IPS-NIHi11 (cell line): ENCODE measurements at places on chromosomes 2 and 18.
A peak's percentile ranks its signal among the peaks of the same experiment; 100 is the strongest.

- DNase-seq: no peak
Measured at GRCh38 chr2:210553373-210553772, 3.0 kb upstream of the CPS1 start.

DNA sequence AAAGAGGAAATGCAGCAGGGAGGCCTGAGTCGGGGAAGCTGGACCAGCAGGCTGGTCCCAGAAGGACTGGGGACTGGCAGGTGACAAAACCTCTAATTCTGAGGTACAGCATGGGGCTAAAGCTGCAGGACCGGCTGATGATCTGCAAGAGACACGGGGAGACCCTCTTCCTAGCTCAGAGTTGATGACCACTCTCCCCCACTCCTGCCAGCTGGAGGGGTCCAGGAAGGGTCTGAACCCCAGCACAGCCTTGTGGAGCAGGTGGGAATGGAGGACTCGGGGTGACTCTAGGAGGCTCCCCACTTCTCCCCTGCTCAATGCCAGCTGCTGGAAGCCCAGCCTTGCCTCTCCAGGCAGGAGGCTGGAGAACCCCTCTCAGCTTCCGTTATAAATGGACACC is 67.7 kb downstream of the TWIST2 start:
- no peak for DNase-seq

DNA sequence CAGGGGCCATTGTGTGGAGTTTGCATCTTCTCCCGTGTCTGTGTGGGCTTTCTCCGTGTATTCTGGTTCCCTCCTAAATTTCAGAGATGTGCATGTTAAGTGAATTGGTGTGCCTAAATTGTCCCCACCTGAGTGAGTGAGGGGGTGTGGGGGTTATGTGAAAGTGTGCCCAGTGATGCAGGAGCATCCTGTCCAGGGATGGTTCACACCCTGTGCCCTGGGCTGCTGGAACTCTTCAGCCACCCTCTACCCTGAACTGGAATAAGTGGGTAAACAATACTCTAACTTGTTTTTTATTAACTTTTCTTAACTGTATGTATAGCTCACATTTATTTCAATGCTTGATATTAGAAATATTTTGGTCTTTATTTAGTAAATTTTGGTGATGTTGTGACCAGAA is 56.0 kb downstream of the UBE2E3 start:
- DNase-seq: no peak

GRCh38 chr18:79326413-79327198 is 69.1 kb upstream of the NFATC1 start:
- no peak for DNase-seq

GRCh38 chr18:58102875-58103274 is 58.8 kb downstream of the NEDD4L start:
- no peak for DNase-seq

DNA sequence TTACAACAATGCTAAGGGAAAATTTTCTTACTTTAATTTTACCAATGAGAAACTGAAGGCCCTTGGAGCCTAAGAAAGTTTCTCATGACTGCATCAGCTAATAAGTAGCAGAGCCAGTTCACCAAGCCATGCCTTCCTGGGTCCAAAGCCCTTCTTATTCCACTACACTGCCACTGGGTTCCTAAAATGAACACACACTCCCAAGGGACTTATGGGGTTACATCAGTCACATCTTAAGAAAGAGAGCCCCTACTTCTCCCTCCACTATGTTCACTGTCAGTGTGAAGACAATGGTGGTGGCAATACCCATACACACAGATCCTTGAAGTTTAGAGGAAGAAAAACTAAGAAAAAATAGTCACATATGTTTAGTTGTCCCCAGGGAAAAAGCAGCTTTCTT is 20.6 kb downstream of the MBD2 start:
- no peak for DNase-seq

DNA sequence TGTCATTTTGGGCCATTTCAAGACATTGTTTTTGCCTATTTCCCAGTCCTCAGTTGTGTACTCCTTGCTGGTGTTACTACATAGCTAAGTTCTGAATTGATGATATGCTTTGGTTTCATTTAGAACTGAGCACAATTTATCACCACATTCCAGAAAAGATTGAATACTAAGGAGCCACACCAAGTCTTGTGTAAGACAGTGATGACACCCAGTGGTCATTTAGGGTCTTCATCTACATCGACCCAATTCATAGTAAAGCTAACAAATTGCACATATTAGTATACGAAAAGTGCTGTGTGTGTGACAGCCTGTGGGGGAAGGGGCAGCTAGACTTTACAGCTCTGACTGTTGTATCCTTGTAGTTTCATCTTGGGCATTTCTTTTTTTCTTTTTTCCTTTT is 10.9 kb upstream of the DLX2 start:
- no peak for DNase-seq

DNA sequence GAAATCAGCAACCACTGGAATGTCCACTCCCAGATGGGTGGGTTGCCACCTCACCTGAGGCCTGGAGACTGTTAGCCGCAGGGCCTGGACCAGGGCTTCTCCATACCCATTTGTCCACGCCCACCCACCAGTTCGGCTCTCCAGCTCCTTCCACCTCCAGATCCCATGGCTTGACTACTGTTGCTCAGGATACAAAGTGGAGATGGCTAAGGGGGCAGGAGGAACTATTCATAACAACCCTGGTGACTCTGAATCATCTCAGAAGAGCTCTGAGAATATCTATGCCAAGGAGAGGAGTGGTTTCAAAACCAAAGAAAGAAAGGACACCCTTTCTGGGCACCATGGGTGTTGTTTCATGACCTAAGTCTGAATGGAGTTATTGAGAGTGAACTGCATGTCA is 145.8 kb downstream of the LAMA3 start:
- DNase-seq: no peak

DNA sequence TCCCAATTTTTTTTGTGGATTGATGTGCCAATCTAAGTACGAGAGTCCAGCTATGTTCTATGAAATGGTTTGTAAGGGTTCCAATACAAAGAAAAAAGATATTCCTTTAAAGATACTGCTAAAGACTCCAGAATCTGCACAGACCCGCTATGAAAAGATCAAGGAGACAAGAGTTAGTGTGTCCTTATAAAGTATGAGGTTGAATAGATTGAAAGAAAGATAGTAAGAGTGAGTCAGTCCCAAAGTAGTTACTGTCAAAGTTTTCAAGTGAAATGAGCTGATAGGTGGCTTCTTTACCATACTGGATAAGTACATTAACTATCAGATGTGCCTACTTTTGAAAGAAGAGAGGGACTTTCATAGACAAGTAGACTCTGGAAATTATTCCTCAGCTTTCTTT is 17.9 kb upstream of the EHBP1 start:
- no peak for DNase-seq

- no peak for DNase-seq
Measured at GRCh38 chr2:147375073-147375472, 469.8 kb upstream of the ACVR2A start.

DNA sequence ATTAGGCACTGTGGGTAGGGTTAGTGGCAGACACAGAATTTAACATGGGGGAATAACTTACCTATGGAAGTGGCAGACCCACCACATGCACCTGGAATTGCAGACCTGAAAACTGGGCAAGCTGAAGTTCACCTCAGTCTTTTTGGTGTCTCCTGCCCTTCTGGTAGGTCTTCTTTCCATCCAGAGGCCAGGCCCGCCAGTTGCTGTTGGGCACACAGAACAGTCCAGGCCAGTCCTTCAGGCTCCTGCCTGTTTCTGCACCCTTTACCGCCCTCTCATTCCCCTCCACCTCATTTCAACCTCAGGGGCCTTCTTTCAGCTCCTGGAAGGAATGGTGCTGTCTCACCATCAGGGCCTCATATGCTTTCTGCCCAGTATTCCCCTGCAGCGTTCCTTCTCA is 358.9 kb upstream of the ETAA1 start:
- no peak for DNase-seq

DNA sequence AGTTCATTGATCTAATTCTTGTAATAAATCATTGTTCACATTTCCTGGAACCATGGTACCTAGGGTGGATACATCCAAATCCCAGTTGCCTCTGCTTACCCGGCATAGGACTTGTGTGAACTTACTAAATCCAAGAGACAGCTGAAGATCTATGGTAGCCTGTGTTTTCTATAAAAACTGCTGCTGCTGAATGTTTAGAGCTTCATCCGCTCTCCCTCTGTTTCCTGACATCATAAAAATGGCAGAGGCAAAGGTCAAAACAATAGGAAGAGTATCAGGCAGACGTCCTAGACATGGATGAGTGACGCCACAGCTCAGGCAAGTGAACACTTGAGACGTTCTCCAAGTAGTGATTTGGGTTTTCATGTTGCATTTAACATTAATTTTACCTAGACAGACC is 258.3 kb downstream of the ALPK2 start:
- DNase-seq: no peak

GRCh38 chr2:100888601-100889000 is 68.7 kb downstream of the NPAS2 start:
- no peak for DNase-seq

GRCh38 chr2:227748079-227748478 is 2.4 kb downstream of the SCYGR8 start:
- peak; percentile 65 for DNase-seq
